ENCODE measurements at places on chromosomes 3 and 15. TPM values are rescaled to one million over a fixed set of nuclear protein-coding genes. Genes with fewer than 3 reads are reported as not detected.

GRCh38 chr3:102841866-102842265 lies 407.1 kb downstream of the ZPLD1 start:
- H3K4me1 ChIP-seq, result no peaks in the 10 kb centered on the region
- no peaks in the 10 kb centered on the region for H3K36me3 ChIP-seq
- H3K27me3 ChIP-seq, result no peaks in the 10 kb centered on the region

- no peaks in the 10 kb centered on the region for H3K4me1 ChIP-seq
- H3K27ac ChIP-seq, result no peak overlapping the region
These were observed 15.9 kb upstream of the UMPS start for GRCh38 chr3:124714223-124714853.

FANCD2OS gene
- total RNA-seq, result not detected

DNA sequence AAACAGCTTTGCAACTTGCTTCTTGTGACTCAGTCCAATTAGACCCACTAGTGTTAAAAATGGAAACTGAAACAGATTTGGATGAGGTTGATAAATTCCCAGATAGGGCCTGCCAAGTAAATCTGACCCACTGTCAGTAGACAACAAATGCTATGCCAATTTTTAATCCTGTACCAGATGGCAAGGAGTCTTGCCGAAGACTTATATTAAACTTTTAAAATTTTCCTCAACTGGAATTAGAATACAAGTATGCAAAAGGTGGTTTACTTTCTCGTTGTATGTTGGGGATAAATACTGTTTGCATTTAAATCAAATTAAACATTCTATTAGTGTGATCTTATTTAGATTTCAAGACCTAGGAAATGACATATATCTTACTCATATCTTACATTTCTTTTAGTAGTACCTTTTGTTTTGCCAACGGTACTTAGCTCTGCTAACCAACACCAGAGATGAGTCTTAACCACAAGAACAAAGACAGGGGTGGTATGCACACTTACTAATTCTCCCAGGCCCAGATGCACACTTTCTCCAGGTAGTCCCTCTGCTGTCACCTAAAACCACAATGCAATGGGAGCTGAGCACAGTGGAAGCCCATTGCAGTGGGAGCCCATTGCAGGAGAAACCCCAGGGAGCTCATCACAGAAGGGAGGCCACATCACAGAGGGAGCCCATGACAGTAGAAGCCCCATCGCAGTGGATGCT lies 77.8 kb downstream of the WWTR1 start:
- H3K4me3 ChIP-seq, result no peak overlapping the region
- H3K4me1 ChIP-seq, result peaks cover 20% of the 10 kb centered on the region
- no peak for DNase-seq
- no peak overlapping the region for H3K27ac ChIP-seq
- peaks cover 4% of the 10 kb centered on the region for H3K27me3 ChIP-seq

CFAP20DC gene
- 1.4 TPM for total RNA-seq

MEGF11 gene
- not detected for total RNA-seq

Data from activated CD8-positive, alpha-beta T cell treated with anti-CD3 and anti-CD28 coated beads for 36 hours (primary cell).